ENCODE measurements at places on chromosomes 11 and 22. TPM values are rescaled to one million over a fixed set of nuclear protein-coding genes. Genes with fewer than 3 reads are reported as not detected.
A peak's percentile ranks its signal among the peaks of the same experiment; 100 is the strongest.

DNA sequence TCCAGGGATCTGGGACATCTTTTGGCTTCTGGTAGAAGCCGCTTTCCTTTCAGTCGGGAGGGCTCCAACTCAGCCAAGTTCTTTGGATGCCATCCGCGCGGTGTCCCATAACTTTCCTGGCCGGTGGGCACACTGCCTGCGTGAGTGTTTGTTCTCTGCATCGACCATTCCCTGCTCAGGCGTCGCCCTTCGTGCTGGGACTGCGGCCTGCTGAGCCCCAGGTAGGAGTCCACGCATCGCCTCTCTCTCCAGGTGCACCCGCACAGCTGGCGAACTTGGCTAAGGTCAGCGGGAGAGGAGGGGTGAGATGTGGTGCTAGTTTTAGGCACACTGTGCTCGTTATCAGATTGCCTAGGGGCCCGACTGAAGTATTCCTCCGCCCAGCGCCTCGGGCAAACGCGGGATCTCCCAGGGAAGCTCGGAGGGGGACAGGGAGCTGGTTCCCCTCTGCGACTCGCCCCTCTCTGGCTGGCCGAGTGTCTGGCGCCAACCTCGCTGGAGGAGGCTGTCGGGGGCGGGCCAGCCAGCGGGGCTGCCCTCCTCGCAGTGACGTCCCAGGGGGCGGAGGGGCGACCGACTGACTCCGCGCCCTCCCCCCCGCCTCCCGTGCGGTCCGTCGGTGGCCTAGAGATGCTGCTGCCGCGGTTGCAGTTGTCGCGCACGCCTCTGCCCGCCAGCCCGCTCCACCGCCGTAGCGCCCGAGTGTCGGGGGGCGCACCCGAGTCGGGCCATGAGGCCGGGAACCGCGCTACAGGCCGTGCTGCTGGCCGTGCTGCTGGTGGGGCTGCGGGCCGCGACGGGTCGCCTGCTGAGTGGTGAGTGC lies at the start of gene LAYN:
Gene LAYN, plus strand, starts transcription at position 607 of the 823 bp plus-strand sequence. Its CDS starts 124 bp downstream, at position 731.
- no peak for DNase-seq

DNA sequence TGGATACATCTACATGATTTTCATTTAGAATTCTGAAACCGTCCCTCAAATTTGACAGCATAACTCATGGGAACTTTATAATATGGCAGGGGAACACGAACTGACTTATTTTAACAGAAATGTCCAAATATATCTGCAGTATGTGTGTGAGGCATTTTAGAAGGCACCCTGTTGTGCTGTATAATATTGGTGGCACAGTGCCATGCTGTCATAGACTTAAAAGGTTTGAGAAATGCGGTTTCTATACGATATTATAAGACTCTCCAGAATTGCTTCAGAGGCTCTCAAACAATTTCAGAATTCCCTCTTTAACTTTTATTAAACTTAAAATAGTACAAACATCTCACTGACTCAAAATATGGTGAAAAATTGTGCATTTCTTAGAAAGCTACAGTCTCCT lies 181.6 kb downstream of the MSANTD4 start:
- no peak for DNase-seq

DNA sequence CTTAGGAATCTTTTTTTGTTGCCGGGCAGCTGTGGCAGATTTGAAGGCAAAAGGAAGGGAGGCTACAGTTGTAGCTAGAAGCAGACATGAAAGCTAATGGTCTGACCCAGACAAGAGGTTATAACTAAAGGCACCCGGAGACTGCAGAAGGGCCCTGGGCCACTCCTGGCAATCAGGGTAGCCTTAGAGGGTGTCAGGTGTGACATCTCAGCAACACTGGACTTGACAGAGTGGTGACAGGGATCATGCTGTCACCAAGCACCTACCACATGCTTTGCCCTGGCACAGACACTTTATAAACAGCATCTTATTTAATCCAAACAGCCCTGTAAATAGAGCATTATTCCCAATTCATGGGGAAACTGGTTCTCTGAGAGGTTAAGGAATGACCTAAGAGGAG lies 25.7 kb downstream of the TUB start:
- DNase-seq: no peak

DNA sequence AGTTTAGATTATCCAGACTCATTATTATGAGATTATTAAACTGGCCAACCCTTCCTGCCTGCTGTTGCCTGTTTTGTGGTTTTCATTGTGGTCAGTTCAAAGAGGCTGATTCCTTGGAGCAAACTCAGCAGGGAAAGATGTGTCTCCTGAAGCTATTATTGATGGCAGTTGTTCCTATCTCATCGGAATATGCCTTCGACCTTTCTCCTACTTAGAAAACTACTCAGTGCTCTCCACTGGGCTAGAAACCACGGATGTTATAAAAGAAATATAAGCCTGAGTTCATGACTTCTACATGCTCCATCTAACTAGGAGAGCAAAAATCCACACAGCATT lies 80.2 kb upstream of the NAV2 start:
- DNase-seq: no peak

- no peak for DNase-seq
Measured at GRCh38 chr11:65308281-65308891, 6.3 kb upstream of the CDC42EP2 start.

DNA sequence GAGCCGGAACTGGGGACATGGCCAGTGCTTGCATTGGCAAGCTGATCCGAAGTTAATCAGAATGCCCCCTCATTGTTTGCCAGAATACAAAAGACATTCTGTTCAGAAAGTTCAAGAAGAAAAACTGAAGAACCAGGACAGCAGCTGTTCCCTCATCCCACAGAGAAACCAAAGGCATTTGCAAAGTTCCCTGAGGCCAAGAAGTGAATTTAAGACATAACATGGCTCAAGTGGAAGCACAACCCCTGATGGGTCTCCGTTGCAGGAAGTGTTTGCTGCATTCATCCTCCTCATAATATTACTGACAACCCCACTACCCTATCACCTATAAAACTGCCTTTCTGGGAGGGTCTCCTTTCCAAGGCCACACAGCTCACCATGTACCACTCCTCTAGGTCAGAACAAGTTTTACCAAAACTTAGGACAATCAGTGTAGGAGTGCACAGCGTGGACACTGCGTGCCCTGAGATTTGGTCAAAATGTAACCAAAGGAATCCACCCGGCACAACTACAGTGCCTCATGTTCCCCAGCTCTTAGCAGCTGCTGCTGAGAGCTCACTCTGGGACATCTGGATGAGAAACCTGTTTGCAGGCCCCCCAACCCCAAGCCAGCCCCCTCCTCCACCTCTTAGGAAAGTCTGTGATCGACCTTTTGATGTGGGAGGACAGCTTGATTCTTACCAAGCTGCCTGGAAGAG lies 101.6 kb upstream of the AKIP1 start:
- DNase-seq: peak; percentile 54

GRCh38 chr22:33569018-33569417 lies 351.3 kb downstream of the LARGE1 start:
- no peak for DNase-seq

DNA sequence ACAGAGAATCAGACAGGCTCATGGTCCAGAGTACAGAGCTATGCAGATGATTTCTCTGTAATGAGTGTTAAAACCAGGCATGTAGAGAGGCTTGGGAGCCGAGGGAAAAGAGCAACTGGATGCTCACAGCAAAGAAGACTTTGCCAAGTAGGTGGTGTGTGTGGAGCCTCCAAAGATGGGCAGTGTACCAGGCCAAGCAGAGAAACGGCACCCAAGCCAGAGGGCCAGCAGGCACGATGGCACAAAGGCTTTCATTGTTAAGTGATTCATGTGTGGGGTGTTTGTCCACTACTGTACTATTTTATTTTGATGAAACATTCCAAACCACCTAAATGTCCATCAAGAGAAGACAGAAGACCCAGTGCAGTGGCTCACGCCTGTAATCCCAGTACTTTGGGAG lies 11.1 kb downstream of the RANGAP1 start:
- peak; percentile 55 for DNase-seq

DNA sequence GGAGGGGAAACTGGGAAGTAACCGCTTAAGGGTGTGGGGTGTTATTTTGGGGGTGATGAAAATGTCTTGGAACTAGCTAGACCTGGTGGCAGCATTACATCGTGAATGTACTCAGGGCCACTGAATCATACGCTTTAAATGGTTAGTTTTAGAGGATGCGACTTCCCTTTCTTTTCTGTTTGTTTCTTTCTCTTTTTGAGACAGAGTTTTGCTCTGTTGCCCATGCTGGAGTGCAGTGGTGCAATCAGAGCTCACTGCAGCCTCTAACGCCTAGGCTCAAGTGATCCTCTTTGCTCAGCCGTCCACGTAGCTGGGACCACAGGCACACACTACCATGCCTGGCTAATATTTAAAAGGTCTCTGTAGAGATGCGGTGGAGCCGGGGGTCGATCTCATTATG lies 5.6 kb upstream of the MIAT start:
- DNase-seq: no peak

- DNase-seq: peak; percentile 53
Measured at GRCh38 chr11:2122907-2123627, 16.1 kb downstream of the IGF2 start.

DNA sequence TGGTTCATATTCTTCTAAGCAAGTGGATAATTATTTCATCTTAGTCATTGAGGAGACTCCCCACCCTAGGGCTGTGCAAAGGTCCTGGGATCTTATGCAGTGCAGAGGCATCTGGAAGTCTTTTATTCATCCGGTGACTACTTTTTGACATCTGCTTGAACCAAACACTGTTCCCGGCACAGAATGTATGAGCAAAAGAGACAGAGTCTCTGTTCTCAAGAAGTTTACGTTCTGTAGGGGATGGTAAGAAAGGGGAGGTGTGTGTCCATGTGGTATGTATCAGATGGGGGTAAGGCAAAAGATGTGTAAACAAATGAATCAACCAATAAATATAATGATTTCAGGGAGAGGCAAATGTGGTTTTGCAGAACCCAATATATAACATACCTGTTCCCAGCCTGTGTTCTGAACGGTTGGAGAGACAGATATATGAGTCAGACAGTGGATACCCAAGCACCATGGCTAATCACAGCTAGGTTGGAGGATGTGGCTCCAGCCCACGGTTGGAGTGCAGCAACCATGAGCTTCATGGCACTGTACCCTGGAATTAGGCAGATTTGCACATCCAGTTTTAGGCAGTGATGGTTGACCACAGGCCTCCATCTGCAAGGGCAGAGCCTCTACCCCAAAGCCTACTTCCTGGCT lies 75.1 kb upstream of the CADM1 start:
- no peak for DNase-seq

DNA sequence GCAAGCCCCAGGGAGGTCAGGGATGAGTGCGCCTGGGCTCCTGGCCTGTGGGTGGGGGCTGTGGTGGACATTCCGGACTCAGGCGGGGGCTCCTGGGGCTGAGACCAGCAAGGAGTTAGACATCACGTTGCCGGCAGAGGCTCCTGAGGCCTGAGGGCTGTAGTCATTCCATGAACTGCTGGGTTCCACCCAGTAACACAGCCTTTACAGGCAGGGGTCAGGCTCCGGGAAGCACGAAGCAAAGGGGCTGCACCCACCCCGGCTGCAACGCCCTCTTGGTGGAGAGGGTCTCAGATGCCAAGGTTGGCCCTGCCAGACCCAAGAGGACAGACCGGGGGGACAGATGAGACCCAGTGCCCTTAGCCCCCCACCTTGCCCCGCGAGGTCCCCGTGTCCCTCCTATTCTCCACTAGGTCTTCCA lies 9.0 kb downstream of the TNNT3 start:
- no peak for DNase-seq

DNA sequence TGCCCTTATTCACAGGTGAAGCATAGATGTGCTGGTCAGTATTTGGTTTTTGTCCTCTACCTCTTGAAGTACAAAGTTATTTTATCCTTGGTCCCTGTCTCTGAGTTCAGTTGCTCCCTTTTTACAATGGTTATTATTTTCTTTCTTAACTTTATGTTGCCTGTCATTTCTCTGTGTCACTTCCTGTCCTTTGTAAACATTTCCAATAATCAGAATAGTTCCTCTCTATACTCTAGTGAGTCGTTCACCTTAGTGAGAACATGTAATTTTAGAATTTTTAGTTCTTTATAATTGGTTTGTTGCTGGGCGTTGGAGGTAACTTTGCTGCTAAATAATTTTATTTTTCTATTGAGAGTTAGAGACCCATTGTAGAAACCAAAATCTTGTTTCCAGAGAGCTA lies 16.0 kb downstream of the CSTPP1 start:
- no peak for DNase-seq

DNA sequence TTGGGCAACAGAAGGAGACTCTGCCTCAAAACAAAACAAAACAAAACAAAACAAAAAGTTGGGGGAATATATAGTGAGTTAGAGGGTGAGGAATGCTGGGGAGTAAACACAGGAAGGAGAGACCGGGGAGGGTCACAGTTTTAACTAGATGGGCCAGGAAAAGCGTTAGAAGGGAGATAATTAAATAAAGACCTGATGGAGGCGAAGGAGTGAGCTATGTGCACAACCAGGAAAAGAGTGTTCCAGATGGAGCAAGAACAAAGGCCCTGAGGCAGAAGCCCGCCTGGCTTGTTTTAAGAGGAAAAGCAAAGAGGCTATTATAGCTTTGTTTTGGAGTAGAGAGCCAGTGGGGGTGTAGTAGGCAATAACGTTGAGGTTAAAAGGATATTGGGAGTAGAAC lies 4.8 kb upstream of the PLA2G6 start:
- no peak for DNase-seq

GRCh38 chr11:10514709-10515108 lies 26.3 kb downstream of the RNF141 start:
- DNase-seq: no peak

DNA sequence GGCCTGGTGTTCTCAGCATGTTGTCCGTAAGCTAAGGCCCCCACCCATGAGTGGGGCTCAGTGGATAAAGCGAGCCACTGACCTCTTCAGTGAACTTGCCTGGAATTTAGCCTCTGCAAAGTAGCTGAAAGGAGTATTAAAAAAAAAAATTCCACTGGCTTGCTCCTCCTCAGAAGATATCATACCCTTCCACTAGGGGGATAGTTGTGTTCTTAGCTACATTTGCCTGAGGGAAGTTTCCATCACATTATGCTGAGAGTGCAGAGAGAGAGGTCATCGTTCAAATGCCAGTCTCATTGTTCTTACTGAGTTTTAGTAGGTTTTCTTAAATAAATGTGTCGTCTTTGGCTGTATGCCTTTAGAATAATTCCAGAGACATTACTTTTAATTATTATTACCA lies 879.7 kb downstream of the JRKL start:
- peak; percentile 54 for DNase-seq

- DNase-seq: peak; percentile 61
Measured at GRCh38 chr11:47233989-47234668, 14.5 kb downstream of the ACP2 start.

The MYRF gene
- total RNA-seq: 1.7 TPM

The PKP3 gene
- not detected for total RNA-seq

The C22orf42 gene
- total RNA-seq: not detected

The SLC6A5 gene
- total RNA-seq: not detected

The RTN3 gene
- 31.6 TPM for total RNA-seq

The NTM gene
- total RNA-seq: 0.95 TPM

The OR51B5 gene
- 15.1 TPM for total RNA-seq
